ENCODE measurements at places on chromosomes 4 and X.

GRCh38 chrX:131289527-131289926 is 421 bp upstream of the IGSF1 start:
- DNase-seq, result no peak

- DNase-seq, result no peak
Measured at GRCh38 chrX:150332023-150332422, 31.1 kb upstream of the MAMLD1 start.

- DNase-seq, result no peak
Measured at GRCh38 chr4:6443035-6444023, 29.1 kb downstream of the PPP2R2C start.

- DNase-seq, result no peak
Measured at GRCh38 chrX:95332530-95332929, 1352.1 kb upstream of the DIAPH2 start.

- no peak for DNase-seq
Measured at GRCh38 chr4:7465017-7465416, 30.3 kb upstream of the PSAPL1 start.

GRCh38 chrX:123720486-123720885 is 12.4 kb downstream of the THOC2 start:
- DNase-seq, result no peak

GRCh38 chr4:122512430-122512829 is 55.9 kb upstream of the IL2 start:
- DNase-seq, result no peak

DNA sequence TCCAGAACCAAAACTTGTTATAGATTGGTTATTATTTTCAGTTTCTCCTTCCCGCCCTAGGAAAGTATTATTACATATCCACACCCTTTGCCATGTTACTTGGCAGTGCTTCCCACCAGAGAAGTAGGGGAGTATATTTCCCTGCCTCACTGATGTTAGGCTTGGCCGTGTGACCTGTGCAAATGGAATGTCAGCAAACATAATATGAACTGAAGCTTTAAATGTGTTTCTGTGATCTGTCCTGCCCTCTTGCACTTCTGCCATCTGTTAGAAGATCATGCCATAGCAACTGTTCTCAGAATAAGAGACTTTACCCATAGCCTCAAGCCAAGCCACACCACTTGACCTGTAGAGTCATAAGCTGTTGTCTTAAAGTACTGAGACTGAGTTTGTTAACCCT is 36.7 kb upstream of the NEUROG2 start:
- DNase-seq, result no peak

GRCh38 chr4:55439023-55439422 is 43.3 kb downstream of the TMEM165 start:
- DNase-seq, result no peak

DNA sequence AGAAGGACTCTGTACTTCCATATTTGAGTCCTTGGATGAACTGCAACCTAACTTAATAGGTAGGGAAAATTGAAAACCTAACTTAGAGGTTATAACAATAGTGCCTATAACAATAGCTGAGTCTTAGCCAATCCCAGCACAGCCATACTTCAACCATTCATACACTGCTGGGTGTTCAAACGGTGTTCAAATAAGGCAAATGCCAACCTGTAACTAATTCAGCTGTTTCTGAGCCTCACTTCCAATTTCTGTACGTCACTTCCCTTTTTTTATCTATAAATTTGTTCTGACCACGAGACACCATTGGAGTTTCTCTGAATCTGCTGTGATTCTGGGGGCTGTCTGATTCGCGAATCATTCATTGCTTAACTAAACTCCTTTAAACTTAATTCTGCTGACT is 9.6 kb upstream of the GRSF1 start:
- DNase-seq, result no peak

All from left renal cortex interstitium (tissue), 4 donors.